Hematopoietic multipotent progenitor cell treated with erythropoietin and hydrocortisone succinate and interleukin-3 and kit ligand, for 4 days (in vitro differentiated cells): ENCODE measurements at places on chromosomes 6 and 20.

- no peak for DNase-seq
These were observed 42.2 kb upstream of the TNFAIP3 start for GRCh38 chr6:137824896-137825295.

DNA sequence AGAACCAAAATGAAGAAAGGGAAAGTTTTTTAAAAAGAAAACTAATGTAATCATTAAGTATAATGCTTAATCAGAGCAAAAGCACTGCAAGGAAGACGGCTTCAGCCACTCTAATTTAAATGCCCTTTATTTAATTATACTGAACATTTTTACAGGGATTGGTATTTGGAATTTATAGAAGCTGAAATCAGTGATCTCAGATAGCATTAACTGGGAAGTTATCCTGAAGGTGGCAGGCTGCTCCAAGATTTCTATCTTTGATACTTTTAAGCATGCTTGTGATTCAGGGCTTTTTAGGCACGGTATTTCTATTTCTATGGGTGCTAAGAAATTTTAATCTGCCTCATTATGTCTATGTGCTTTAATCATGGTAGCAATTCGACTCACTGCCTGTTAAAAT is 1.3 kb upstream of the NDUFAF4 start:
- peak; percentile 33 for DNase-seq

GRCh38 chr6:1709234-1709641 is 99.5 kb downstream of the FOXC1 start:
- DNase-seq, result peak; percentile 15

- DNase-seq, result no peak
These were observed 96.2 kb downstream of the SMAP1 start for GRCh38 chr6:70763754-70764510.

DNA sequence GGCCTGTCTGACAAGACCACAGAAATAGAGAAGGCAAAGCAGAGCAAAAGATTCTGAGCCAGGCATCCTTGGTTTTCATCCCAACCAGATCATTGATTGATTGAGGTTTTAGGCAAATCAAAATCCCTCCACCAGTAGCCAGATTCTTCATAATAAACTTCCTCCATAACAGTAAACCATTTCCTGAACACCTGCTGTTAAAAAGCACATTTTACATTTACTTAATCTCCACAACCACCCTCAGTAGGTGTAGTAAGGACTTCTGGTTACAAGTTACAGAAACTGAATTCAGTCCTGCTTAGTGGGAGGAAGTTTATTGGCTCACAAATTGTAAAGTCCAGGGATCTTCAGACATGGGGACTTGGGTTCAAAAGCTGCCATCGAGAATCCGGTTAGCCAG is 28.3 kb downstream of the EIF2S2 start:
- no peak for DNase-seq

DNA sequence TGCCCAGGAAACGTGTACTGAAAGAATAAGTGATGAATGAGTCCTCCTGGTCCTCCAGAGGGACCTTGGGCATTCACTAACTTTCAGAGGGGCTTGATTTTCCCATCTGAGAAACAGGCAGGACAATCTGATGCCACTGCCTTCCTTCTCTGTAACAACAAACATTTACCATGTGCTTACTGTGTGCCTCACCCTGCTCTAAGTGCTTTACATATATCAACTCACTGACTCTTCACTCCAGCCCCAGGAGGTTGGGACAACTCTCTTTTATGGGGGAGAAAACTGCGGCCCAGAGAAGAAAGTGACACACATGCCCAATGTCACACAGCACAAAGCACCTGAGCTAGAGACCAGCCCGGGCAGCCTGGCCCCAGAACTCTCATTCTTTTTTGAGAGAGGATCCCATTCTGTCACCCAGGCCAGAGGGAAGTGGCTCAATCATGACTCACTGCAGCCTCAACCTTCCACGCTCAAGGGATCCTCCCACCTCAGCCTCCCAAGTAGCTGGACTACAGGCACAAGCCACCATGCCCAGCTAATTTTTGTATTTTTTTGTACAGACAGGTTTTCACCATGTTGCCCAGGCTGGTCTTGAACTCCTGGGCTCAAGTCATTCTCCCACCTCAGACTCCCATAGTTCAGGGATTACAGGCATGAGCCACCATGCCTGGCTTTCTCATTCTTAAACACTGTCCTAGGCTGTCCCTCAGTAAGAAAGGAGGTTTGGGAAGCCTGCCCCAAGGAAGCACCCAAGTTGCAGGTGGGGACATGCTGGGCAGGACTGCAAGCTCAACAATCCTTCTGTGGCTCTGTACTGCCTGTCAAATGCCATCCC is 38.0 kb downstream of the NOL4L start:
- no peak for DNase-seq

DNA sequence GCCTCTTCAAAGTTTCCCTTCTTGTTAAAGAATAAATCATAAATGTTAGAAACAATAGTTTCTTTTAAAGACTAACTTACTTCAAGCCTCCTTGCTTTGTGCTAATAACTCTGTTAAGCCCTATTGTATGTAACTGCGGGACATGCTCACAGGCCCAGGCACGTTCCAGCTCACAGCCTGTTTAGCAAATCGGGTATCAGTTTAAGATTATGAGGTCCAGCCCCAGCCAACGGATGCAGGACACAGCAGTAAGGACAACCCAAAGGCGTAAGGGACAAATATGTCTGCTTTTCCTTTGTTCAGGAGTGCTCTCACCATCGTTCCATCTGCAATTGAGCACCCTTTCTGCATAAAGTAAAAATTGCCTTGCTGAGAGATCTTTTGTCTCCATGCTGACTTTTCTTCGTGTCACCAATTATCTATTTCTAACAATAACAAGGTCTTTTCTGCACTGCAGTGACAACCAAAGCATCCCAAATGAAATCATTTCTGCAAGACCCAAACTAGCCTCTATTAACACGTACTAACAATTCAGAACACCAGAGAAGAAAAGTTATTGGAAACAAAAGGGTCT is 1.4 kb downstream of the C6orf52 start:
- DNase-seq, result no peak

DNA sequence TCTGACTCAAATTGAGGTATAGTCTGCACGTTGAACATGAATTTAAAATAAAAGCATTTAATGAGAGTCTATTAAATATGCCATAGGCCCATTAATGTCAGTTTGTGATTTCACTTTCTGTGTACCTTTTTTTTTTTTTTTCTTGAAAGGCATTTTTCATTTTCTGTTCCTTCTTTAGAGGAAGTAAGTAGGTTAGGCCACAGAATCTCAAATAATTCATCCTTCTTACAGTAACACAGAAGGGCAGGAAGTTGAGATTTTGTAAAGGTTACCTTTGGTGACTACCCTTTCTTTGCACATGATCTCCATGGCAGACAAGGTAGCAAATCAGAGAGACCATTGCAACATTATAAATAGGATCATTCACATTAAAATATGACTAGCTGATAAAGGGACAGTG is 9.6 kb downstream of the L3MBTL3 start:
- DNase-seq, result peak; percentile 9

DNA sequence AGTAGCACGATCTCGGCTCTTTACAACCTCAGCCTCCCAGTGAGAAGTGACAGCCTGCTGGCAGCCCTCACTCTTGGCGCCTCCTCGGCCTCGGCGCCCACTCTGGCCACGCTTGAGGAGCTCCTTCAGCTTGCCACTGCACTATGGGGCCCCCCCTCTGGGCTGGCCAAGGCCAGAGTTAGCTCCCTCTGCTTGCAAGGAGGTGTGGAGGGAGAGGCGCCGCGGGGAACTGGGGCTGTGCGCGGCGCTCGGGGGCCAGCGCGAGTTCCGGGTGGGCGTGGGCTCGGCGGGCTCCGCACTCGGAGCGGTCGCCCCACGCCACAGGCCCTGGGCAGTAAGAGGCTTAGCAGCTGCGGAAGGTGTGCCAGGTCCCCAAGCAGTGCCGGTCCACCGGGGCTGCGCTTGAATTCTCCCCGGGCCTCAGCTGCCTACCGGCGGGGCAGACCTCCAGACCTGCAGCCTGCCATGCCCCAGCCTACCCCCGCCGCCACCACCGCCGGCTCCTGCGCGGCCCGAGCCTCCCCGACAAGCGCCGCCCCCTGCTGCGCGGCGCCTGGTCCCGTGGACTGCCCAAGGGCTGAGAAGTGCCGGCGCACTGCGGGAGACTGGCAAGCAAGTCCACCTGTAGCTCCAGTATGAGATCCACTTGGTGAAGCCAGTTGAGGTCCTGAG is 22.0 kb upstream of the NUP153 start:
- no peak for DNase-seq

DNA sequence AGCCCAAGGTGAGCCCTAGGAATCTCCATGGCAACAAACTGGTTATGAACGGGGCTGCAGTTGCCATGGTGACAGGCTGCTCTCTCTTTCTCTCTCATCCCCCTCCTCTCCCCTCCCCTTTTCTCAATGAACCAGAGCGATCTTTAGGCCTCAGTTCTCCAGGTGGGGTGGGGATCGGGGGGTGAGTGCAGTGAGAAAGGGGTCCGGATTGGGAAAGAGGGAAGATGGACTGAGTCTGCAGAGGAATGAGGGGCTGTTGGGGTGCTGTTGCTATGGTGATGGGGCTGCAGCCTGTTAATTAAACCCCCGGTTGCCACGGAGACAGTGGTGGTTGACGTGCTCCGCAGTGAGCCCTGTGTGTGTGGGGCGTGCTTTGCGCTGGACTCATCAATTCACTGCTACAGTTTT is 3.6 kb upstream of the SLC12A5 start:
- DNase-seq, result no peak

- DNase-seq, result no peak
These were observed 60.6 kb downstream of the IGF2R start for GRCh38 chr6:160029525-160029924.

GRCh38 chr6:4059115-4059777 is 19.7 kb downstream of the FAM217A start:
- peak; percentile 85 for DNase-seq

- DNase-seq, result no peak
These were observed 59.5 kb upstream of the RIPOR2 start for GRCh38 chr6:24995270-24995669.

- DNase-seq, result peak; percentile 93
These were observed 1.3 kb downstream of the HMGA1 start for GRCh38 chr6:34237722-34238584.

DNA sequence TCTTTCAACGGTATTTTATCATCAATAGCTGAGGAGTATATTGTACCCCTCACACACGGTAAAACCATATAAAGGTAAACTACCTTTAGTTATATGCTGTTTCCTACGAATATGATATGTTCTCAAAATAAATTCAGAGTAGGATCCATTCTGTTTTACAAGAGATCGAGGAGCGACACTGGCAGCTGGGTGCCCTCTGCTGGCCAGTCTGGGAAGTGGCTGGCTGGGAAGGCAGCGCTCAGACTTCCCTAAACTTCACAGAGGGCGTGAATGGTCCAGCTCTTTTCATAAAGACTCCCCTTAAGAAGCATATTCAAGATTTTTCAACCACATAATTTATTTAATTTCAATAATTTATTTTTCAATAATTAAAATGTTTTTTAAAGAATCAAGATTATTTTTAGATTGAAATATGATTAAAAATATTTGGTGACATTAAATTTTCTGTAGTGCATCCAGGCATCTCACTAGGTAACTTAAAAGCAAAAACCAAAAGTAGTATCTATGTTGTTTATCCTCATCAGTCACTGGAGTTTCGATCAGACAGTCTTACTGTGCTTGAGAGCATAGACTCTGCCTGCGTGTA is 187.5 kb upstream of the PDE10A start:
- peak; percentile 75 for DNase-seq

GRCh38 chr6:88666901-88667300 is 296.5 kb downstream of the RNGTT start:
- DNase-seq, result no peak

- DNase-seq, result no peak
These were observed 116.6 kb upstream of the STXBP5 start for GRCh38 chr6:147087641-147088040.

- DNase-seq, result no peak
These were observed 34.9 kb upstream of the RALGAPA2 start for GRCh38 chr20:20747298-20747697.

DNA sequence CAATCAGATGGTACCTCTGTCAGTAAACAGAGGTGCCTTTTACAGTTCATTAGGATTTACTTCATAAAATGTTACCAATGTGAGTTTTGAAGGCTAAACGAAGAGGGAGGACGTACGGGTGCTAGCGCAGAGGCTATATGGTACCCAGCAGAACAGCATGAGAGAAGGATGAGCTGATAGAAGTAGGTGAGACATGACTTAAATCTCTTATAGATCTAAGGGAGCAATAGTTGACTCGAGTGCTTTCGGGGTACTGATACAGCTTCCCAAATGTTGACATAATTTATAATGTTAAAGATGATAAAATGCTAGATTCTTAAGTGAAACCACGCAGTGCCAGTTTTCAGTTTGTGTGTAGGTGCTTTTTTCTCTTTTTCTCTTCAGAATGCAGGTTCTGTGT is 72.6 kb downstream of the HIVEP1 start:
- DNase-seq, result no peak

- DNase-seq, result no peak
These were observed 350.0 kb downstream of the QKI start for GRCh38 chr6:163764565-163764964.

GRCh38 chr20:16708602-16709001 is 21.2 kb upstream of the SNRPB2 start:
- no peak for DNase-seq

DNA sequence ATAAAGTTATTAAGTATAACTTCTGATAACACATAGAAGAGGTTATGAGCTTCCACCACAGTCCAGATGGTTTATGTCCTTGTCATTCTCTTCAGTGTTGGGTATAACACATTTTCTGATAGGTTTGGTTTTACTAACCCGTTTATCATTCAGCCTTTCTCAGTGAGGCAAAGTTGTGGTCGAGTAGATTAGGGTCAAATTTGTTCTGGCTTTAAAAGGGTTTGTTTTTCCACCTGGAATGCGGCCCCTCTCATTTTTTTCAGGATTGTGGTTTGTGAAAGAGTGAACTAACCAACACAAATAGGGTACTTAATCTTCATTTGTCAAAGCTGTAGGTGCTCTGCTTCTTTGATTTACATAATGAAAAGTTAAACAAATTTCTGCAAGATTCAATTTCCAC is 204.2 kb upstream of the ASCC3 start:
- DNase-seq, result no peak

- no peak for DNase-seq
These were observed 128.1 kb downstream of the CEBPB start for GRCh38 chr20:50318710-50319109.

DNA sequence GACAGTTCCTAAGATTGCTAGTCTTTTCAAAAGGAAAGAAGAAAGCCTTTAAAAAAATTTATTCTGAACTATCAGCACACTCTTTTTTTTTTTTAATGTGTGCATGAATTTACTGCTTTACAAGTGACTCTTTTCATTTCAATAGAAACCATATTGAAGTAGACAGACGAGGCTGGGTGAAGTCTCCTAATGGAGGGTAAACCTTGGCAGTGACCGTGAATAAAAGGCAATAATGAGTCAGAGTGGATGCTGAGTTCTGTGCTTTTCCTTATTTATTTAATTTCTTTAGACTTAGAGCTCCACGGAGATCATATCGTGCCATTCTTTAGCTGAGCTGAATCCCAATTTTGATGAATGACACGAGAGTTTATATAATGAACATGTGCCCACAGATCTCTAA is 196.9 kb downstream of the PRL start:
- no peak for DNase-seq

DNA sequence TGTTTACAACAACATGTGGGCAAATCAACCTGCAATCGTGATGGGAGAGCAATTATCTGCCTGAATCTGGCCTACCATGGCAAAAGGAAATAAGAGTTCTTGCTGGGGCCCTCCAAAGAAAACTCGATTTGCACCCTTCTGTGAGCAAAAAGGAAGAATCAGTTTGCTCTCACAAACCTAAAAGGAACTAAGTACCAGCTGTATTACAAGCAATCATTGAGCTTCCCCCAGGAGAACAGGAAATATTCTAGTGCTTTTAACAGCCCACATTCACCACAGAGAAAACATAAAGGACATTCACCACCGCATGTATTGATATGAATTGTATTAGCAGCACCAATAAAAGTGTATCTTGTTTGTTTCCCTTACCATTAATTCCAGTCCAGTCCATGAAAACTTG is 75.0 kb downstream of the MBOAT1 start:
- DNase-seq, result no peak
